ENCODE measurements at places on chromosomes 1 and 21.

DNA sequence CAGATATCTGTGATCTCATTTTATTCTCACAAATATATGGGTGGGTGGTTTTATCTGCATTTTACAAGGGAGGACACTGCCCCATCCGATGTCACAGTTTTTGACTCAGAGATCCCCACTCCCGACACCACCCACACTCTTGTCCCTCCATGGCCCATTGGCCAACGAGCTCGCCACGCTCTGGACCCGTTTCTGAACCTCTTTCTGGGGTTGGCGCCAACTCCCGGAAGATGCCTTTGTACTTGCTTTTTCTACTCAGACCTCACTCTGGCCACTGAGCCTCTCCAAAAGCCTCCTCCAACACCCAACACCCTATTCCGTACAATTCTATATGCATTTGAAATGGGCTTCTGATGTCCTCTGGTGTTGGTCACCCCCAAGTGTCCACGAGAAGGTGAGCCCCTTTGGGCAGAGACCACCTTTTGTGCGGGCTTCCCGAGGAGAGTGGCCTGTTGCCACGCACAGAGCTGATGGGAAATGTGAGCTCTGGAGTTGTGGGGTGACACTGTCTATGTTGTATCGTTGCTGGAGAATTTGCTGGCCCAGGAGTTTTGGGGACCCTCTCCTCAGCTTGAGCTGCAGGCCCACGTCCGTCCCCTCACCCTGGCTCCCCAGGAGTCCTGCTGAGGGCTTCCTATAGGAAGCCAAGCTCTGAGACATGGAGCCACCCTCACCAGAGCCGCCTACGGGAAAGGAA, 366.9 kb upstream of the VAMP3 start:
- DNase-seq: no peak

- no peak for DNase-seq
Observed at GRCh38 chr1:36869054-36869453, 165.3 kb downstream of the GRIK3 start.

- no peak for DNase-seq
Observed at GRCh38 chr1:244992833-244993232, 128.5 kb upstream of the HNRNPU start.

GRCh38 chr1:38727684-38728584, 131.6 kb downstream of the RRAGC start:
- no peak for DNase-seq

GRCh38 chr1:46204406-46204742, 1.2 kb downstream of the LURAP1 start:
- no peak for DNase-seq

GRCh38 chr1:42328916-42329496, 6.0 kb downstream of the FOXJ3 start:
- no peak for DNase-seq
